Brain (organoid and tissue), 16 donors: ENCODE measurements at places on chromosomes 12 and 14.

DNA sequence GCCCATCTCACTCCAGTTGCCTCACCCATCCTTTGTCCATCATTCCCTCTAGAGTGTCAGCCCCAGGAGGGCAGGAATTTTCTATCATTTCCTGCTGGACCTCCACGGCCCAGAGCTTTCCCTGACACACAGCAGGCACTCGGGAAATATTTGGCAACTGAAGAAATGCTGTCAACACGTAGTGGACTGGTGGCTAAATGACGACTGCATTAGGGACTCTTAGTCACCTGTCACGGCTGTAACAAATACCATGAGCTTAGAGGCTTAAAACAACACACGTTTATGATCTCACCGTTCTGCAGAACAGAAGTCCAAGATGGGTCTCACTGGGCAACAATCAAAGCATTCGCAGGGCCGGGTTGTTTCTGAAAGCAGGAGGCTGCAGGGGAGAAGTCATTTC, 91.3 kb downstream of the PHETA1 start:
- DNase-seq: no peak

DNA sequence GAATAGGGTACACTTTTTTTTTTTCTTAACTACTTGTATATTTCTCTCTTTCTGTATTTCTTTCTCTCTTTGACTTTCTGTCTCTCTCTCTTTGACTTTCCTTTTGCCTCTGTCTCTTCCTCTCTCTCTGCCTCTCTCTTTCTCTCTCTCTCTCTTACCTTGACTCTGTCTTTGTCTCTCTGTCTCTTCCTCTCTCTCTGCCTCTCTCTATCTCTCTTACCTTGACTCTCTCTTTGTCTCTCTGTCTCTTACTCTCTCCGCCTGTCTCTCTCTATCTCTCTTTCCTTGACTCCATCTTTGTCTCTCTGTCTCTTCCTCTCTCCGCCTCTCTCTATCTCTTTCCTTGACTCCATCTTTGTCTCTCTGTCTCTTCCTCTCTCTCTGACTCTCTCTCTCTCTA, 62.4 kb upstream of the PRMT8 start:
- DNase-seq: no peak

DNA sequence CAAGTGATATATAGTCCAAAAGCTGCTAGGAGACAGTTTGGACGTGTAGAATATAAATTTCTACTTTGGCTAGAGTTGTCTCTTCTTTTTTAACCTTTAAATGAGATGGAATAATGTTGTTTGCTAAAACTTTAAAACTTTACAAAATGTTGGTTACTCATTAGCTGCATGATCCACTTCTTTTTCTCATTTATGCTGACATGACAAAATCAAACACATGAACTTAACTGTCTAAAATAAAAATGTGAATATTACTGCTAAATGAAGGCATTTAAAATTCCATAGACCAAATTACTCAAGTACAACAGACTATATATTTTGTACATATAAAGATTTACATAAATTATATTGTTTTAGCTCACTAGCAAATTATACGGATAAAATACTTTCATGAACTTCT, 135.9 kb upstream of the ABCD2 start:
- no peak for DNase-seq

DNA sequence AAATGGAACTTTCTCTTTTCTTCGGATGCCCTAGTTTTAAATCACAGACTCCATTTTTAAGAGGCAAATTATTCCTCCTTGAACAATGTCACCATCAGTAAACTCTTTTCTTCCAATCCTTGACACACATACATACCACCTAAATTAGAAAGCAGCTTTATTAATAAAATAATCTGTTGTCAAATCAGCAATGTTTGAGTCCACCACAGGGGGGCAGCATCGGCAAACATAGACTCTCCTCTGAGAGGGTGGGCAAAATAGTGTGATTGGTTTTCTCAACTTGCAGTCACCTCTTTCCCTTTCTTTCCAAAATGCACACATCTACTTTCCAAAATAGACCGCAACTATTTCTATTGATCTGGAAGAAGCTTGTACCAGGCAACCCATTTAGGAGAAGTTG, 438.4 kb upstream of the OR4E1 start:
- DNase-seq: no peak

DNA sequence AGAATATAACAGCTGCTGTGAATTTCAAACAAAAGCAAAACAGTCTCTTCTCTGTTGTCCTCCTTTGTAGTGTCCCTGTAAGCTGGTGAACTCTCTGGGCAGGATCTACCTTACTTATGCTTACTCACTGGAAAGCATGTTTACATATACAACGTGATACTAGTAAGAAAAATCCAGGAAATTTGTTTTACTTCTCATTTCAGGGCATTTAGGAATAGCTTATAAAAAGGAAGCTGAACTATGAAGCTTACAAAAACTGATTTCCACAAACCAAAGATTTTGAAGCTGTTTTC, 311.0 kb downstream of the NOVA1 start:
- no peak for DNase-seq

- DNase-seq: peak; percentile 85
Measured at GRCh38 chr14:83300476-83301064, 1766.9 kb upstream of the SEL1L start.

DNA sequence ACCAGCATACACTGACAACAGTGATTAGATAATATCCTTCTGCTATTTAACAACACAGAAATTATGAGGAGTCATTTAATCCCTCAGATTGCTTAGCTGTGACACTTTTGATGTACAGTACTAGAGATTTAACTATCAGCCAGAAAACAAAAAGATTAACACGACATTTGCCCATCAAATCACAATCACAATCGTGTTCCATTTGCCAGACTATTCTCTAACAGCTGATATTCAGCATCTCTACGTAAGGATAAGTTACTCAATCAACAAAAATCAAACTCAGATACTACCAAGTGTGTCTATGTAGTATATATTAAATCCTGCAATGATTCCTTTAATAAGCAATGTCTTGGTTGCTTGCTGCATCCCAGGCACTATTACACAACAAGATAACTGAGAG, 558.7 kb upstream of the USP15 start:
- DNase-seq: no peak

DNA sequence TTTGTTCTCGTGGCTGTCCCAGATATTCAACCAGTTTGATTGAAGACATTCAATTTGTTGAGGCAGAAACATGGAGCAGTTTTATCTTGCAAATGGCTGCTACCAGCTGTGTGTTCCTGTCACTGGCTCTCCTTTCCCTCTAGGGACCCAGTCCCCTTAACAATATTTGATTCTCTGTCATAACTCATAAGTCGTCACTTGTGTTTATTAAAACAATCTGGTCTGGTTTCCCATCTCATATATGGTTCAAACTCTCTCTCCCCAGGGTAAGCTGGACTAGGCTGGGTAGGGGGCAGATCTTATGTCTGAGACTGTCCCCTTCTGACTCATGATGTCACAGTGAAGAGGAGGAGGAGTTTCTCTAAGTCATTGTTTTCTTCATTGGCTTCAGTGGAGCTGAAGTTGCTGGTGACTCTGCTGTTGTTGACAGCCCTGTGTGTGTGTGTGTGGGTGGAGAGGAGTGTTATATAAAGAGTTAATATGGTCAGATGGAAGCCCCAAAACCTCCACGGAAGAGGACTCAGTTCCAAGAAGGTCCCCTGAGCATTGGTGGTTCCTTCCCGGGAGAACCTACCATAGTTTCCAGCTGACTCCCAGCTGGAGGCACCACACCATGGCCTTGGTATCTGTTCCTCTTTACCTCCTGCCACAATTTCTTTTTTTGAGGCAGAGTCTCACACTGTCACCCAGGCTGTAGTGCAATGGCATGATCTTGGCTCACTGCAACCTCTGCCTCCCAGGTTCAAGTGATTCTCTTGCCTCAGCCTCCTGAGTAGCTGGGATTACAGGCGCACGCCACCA, 16.1 kb upstream of the GNG2 start:
- no peak for DNase-seq

DNA sequence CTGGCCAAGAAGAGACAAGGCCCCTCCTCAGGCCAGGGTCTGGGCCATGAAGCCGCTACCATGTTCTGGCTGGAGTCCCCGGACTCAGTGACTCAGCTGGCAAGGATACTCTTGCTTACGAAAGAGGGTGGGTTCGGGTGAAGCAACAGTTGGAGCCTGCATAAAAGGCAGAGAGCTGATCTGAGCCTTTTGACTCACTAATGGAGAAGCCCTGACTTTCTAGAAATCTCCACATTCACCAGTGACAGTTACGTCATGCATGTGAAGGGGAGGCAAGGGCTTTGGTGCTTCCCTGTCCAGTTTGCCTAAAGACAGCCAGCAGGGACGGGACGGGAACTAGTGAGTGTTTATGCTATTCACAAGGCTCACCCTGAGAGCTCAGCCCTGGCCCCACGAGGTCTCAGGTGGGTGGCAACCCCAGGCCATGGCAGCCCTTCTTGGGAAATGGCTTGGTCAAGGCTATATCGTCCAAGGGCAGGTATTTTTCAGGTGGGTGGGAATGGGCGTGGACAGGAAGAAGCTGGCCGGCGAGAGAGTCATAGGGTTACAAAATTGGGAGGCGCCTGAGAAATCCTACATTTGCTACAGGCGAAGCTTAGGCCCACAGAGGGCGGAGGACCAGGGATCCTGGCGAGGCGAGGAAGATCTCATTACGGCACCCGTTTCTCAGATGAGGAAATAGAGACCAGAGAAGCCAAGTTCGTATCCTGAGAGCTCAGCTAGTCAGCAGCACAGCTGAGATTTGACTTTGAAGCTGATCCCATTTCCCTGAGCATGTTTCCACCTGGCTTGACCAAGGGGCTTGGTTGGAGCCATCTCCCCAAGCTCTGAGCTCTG, 314.6 kb downstream of the BCL11B start:
- DNase-seq: no peak

GRCh38 chr14:52917735-52918134, 33.1 kb downstream of the FERMT2 start:
- no peak for DNase-seq

GRCh38 chr12:101891462-101891971, 14.1 kb downstream of the DRAM1 start:
- no peak for DNase-seq
